ENCODE measurements at places on chromosomes 16 and 17.
A peak's percentile ranks its signal among the peaks of the same experiment; 100 is the strongest.

GRCh38 chr17:81406117-81406953 is 11.1 kb downstream of the BAHCC1 start:
- DNase-seq, result no peak

DNA sequence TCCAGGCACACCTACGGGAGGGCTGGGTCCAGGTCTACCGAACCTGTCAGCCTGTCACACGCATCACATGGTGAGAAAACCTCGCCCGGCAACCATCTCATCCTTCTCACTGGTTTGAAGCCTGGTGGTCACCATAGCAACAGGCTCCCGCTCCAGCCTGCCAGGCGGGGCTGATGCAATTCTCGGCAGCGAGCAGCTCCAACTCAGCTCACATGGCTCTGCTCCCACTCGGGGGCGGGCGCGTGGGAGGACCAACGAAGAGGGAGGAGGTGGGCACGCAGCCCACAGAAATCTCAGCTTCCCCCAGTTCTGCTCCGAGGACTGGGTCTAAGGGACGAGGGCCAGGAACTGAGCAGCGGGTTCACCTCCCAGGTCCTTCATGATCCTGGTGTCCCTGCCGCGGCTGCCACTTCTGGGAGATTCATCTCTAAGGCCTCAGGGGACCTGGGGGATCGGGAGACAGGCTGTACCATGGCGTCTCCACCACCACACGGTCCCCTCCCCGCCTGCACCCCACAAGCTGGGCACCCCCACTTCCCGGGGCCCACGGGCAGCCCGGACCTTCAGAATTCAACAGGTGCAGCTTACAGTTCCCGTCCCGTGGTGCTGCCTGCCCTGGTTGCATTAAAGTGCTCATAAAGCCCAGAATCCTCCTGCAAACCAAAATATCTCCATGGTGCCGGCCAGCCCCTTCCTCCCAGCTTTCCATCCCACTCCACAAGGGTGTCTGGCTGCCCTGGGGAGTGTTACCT is 25.8 kb downstream of the ABR start:
- DNase-seq, result peak; percentile 86

GRCh38 chr17:8799570-8800212 is 526 bp upstream of the MFSD6L start:
- DNase-seq, result peak; percentile 38

- DNase-seq, result peak; percentile 76
These were observed 2.7 kb downstream of the XYLT1 start for GRCh38 chr16:17467923-17468540.

GRCh38 chr16:86022381-86022960 is 123.5 kb downstream of the IRF8 start:
- DNase-seq, result no peak
